ENCODE measurements at places on chromosomes 7 and 10.

- DNase-seq: no peak
Measured at GRCh38 chr10:78505657-78506056, 472.0 kb downstream of the RPS24 start.

DNA sequence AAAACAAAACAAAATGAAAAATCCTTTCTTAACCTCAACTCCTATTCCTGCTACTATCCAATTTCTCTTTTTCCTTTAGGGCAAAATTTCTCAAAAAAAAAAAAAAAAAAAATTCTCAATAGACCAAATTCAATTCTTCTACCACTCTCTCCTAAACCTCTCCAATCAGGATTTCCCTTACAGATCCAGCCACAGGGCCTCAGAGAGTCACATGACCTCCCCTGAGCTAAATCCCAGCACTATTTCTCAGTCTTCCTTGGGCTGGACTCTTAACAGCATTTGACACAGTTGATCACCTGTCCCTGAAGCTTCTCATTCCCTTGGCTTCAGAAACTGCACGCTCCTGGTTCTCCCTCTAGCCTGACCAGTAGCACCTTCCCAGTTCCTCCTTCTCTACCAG lies 4.9 kb downstream of the ZNF12 start:
- DNase-seq: no peak

DNA sequence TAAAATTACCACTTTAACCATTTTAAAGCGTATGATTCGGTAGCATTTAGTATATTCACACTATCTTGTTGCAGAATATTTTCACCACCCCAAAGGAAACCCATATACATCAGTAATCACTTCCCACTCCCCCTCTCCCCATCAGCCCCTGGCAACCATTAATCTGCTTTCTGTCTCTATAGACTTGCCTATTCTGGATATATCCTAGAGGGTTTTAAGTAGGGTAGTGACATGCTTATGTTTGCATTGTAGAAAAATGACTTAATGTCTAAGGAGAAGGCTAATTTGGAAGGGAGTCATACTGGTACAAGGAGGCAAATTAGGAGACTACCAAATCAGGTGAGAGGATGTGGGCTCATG lies 42.6 kb upstream of the TRIL start:
- DNase-seq: no peak

DNA sequence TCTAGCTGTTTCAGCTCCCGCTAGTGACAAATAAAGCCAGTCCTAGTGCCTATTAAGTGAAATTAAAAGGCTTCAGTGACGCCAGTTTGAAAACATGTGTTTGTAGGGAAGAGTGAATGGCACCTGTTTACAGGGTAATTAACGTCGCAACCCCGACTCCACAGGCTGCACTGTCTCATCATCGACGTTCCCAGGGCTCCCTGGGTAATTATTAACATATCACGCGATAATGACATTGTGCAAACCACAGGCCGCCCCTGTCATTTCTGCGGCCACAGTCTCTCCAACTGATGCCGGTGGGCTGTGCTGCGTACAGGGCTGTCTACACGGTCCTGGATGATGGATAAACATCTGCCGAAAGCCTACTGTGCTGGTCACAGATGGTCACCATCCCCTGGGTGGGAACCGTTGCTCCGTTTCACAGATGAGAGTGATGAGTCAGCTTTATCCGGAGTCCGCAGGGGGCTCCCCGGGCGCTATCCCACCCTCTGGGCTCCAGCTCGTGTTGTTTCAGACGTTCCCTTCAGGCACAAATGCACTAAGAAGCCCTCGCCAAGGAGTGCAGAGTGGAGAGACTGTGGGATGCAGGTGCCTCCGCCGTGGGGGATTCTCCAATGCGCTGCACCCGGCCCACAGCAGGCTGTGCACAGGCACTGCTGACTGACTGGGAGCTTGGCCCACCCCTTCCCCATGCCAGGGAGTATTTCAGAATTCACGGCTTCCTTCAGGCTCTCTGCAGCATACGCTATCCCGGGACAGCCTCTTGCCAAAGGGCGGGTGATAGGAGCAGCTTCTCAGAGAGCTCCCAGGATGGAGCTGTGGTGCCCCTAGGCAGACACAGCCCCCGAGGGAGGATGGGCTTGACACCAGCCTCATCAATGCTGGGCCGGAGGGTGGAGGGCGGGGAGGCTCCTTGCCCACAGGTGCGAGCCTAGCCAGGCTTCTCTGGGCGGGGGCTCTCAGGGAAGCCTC lies 491.8 kb upstream of the FOXK1 start:
- no peak for DNase-seq

GRCh38 chr7:99752356-99752755 lies 17.4 kb upstream of the CYP3A7 start:
- DNase-seq: no peak

GRCh38 chr7:22601003-22601402 lies 101.0 kb upstream of the STEAP1B start:
- no peak for DNase-seq

GRCh38 chr7:120985839-120986238 lies 2.7 kb upstream of the CPED1 start:
- DNase-seq: no peak

GRCh38 chr7:24192053-24192452 lies 91.9 kb upstream of the NPY start:
- DNase-seq: no peak

DNA sequence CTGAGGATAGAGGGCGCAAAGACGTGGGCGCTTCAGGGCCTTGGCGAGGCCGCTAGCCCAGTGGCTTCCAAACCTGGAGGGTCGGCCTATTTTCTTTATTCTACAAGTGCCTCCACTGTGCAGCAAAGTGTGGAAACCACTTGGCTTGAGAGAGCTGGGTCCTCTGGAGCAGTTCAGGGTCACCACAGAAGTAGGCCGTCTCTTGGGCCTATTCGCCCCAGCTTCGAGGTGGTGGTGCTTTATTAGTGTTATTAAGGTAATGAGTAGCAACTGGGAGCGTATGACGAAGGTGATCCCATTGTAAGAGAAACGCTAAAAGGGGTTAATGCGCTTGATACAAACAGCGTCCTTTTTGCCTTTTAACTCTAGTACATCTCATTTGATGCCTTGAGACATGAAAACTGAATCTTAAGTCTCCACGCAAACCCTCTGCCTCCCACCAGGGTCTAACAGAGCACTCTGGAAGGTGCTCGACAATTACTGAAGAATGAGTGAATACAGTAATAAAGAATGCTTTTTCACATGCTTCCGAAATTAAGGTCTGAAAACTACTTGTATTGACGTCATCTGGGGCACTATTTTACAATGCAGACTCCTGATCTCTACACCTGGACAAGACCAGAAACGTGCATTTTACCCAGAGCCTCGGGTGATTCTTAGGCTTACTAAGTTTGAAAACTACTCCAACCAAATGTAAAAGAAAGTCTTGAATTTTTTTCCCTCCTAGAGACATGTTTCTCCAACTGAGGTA lies 647 bp upstream of the GSAP start:
- DNase-seq: no peak

Measured in stimulated activated CD4-positive, alpha-beta T cell treated with anti-CD3 and anti-CD28 coated beads, TNF-alpha, amount 100 ng/mL, for 48 hours (primary cell).